ENCODE measurements at places on chromosomes 1 and 21. TPM values are rescaled to one million over a fixed set of nuclear protein-coding genes. Genes with fewer than 3 reads are reported as not detected.

Gene DISP3
- total RNA-seq = not detected

Gene PDC
- total RNA-seq = not detected

Gene UBXN10
- total RNA-seq = 2.1 TPM

Gene PTAFR
- total RNA-seq = 8.2 TPM

Gene AADACL4
- not detected for total RNA-seq

Gene FAM167B
- total RNA-seq = 14.8 TPM

Gene LRRN2
- 4.7 TPM for total RNA-seq

Gene MGST3
- 616 TPM for total RNA-seq

Gene FABP3
- total RNA-seq = 4.9 TPM

Gene RNF207
- 11.2 TPM for total RNA-seq

Gene MYBPH
- not detected for total RNA-seq

Gene ATAD3B
- total RNA-seq = 11.0 TPM

Gene GAS5
- 565 TPM for total RNA-seq

Gene RHD
- not detected for total RNA-seq

Gene ILDR2
- total RNA-seq = 15.3 TPM

Gene LRRC38
- total RNA-seq = 0.48 TPM

Gene H6PD
- total RNA-seq = 78.6 TPM

Gene HCN3
- total RNA-seq = 0.63 TPM

Gene SEC16B
- 0.56 TPM for total RNA-seq

Gene MAN1C1
- 26.6 TPM for total RNA-seq

Gene HP1BP3
- total RNA-seq = 202 TPM

Gene RASAL2
- total RNA-seq = 13.5 TPM

Gene WDR64
- total RNA-seq = not detected

Gene AXDND1
- 0.25 TPM for total RNA-seq

Gene BSND
- not detected for total RNA-seq

Gene LCK
- 3.5 TPM for total RNA-seq

Gene KIF21B
- total RNA-seq = 6.1 TPM

Gene TMEM82
- total RNA-seq = not detected

Gene KRTAP10-11
- not detected for total RNA-seq

Gene PRAMEF15
- total RNA-seq = not detected

Gene HENMT1
- 4.3 TPM for total RNA-seq

Gene SRGAP2B
- 20.1 TPM for total RNA-seq

Gene TRAF5
- total RNA-seq = 14.8 TPM

Gene FAM72B
- 1.3 TPM for total RNA-seq

Gene EFNA4
- total RNA-seq = 1.7 TPM

Gene PRDX6
- 774 TPM for total RNA-seq

Gene AIRE
- not detected for total RNA-seq

Gene NPHS2
- total RNA-seq = not detected

Gene COL16A1
- 17.4 TPM for total RNA-seq

Gene GPR153
- 19.8 TPM for total RNA-seq

Gene DDR2
- 140 TPM for total RNA-seq

Gene TSEN15
- 25.2 TPM for total RNA-seq

Gene ATXN7L2
- 5.3 TPM for total RNA-seq

Gene FMN2
- total RNA-seq = 1.8 TPM

Gene PLXNA2
- 28.1 TPM for total RNA-seq

Gene OR10Z1
- not detected for total RNA-seq

Gene THEMIS2
- total RNA-seq = 74.9 TPM

Gene ALPL
- total RNA-seq = 5.3 TPM

Gene PCAT6
- not detected for total RNA-seq

Gene SAMD11
- total RNA-seq = 7.7 TPM
